Activated CD8-positive, alpha-beta memory T cell treated with anti-CD3 and anti-CD28 coated beads, Interleukin-2, amount 10 ng/mL, durations not matched to agents 7 days and 5 days (primary cell): ENCODE measurements at places on chromosomes 3 and 15. TPM values are rescaled to one million over a fixed set of nuclear protein-coding genes. Genes with fewer than 3 reads are reported as not detected.

ZNF80 gene
- total RNA-seq = 5.5 TPM

IQCF5 gene
- not detected for total RNA-seq

- H3K36me3 ChIP-seq = no peaks in the 10 kb centered on the region
- H3K4me3 ChIP-seq = no peak overlapping the region
- no peak for DNase-seq
- H3K27ac ChIP-seq = no peak overlapping the region
- peaks cover 11% of the 10 kb centered on the region for H3K4me1 ChIP-seq
Measured at GRCh38 chr3:128319741-128320141, 146.9 kb downstream of the DNAJB8 start.

- no peaks in the 10 kb centered on the region for H3K27me3 ChIP-seq
- peaks cover 5% of the 10 kb centered on the region for H3K36me3 ChIP-seq
- no peak for DNase-seq
- no peak overlapping the region for H3K4me3 ChIP-seq
- H3K4me1 ChIP-seq = no peaks in the 10 kb centered on the region
Measured at GRCh38 chr3:52521881-52522650, 11.6 kb downstream of the NT5DC2 start.

ALS2CL gene
- total RNA-seq = 0.58 TPM

- H3K27ac ChIP-seq = no peak overlapping the region
- no peak overlapping the region for H3K4me3 ChIP-seq
- no peak for DNase-seq
- no peaks in the 10 kb centered on the region for H3K36me3 ChIP-seq
Measured at GRCh38 chr3:10474847-10475246, 30.5 kb downstream of the ATP2B2 start.

SPINK8 gene
- not detected for total RNA-seq

GRCh38 chr15:44909423-44909822 is 47.1 kb upstream of the TERB2 start:
- peaks cover 7% of the 10 kb centered on the region for H3K4me1 ChIP-seq
- no peak overlapping the region for H3K4me3 ChIP-seq
- H3K27ac ChIP-seq = no peak overlapping the region
- no peaks in the 10 kb centered on the region for H3K27me3 ChIP-seq
- DNase-seq = no peak

DNA sequence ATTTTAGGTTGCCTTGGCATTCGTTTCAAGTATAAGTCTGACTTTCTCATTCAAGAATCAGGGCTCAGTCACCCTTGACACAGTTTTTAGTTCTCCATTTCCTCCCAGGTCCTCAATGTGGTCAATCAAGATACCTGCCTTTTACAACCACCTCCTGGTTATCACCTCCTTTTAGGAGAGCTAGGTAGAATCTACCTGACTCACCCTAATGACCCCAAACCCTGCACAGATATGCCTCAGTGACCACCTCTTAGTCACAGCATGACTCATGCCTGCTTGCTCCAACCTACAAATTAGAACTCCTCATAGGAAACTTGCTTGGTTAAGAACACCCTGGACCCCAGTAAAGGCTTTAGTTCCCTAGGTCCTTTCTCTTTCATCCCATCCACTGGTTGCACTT is 22.5 kb downstream of the DMXL2 start:
- no peaks in the 10 kb centered on the region for H3K27me3 ChIP-seq
- no peaks in the 10 kb centered on the region for H3K36me3 ChIP-seq
- no peak for DNase-seq
- peaks cover 9% of the 10 kb centered on the region for H3K4me1 ChIP-seq
- H3K27ac ChIP-seq = no peak overlapping the region
- H3K4me3 ChIP-seq = no peak overlapping the region

- peaks cover 4% of the 10 kb centered on the region for H3K36me3 ChIP-seq
- H3K27ac ChIP-seq = no peak overlapping the region
- no peak for DNase-seq
- peaks cover 25% of the 10 kb centered on the region for H3K4me1 ChIP-seq
- no peaks in the 10 kb centered on the region for H3K27me3 ChIP-seq
- no peak overlapping the region for H3K4me3 ChIP-seq
Measured at GRCh38 chr15:31457631-31458526, 131.2 kb downstream of the KLF13 start.

MUC13 gene
- total RNA-seq = not detected

DNA sequence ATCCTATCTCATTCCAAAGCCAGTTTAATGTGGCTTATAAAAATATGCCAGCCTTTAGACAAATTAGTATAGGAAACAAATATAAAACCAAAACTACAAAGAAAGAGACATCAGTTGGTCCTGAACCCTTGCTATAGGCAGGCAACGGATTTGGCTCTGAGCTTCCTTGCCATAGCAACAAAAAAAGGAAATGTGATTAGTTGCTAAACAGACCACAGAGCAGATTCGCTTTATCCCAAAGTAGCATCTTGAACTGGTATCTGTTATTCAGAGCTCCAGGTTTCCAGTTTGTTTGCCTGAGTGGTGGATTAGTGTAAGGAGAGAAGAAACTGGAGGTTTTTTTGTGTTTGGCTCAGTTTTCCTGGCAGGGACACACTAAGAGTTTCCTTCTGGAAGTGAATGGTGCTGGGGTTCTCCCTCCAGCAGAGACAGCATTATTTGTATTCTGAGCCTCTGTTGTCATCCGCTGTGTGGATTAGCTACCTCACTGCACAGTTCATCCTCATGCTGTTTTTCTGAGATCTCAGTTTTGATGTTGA is 44.1 kb downstream of the CHST2 start:
- no peak overlapping the region for H3K27ac ChIP-seq
- no peak overlapping the region for H3K4me3 ChIP-seq
- peaks cover 2% of the 10 kb centered on the region for H3K27me3 ChIP-seq
- peaks cover 3% of the 10 kb centered on the region for H3K36me3 ChIP-seq
- H3K4me1 ChIP-seq = peaks cover 44% of the 10 kb centered on the region

IMPG2 gene
- 0.29 TPM for total RNA-seq

GRCh38 chr3:111314898-111315297 is 227.1 kb upstream of the CD96 start:
- no peaks in the 10 kb centered on the region for H3K27me3 ChIP-seq
- DNase-seq = no peak
- peaks cover 31% of the 10 kb centered on the region for H3K4me1 ChIP-seq
- no peak overlapping the region for H3K4me3 ChIP-seq
- no peak overlapping the region for H3K27ac ChIP-seq
- peaks cover 6% of the 10 kb centered on the region for H3K36me3 ChIP-seq

DNA sequence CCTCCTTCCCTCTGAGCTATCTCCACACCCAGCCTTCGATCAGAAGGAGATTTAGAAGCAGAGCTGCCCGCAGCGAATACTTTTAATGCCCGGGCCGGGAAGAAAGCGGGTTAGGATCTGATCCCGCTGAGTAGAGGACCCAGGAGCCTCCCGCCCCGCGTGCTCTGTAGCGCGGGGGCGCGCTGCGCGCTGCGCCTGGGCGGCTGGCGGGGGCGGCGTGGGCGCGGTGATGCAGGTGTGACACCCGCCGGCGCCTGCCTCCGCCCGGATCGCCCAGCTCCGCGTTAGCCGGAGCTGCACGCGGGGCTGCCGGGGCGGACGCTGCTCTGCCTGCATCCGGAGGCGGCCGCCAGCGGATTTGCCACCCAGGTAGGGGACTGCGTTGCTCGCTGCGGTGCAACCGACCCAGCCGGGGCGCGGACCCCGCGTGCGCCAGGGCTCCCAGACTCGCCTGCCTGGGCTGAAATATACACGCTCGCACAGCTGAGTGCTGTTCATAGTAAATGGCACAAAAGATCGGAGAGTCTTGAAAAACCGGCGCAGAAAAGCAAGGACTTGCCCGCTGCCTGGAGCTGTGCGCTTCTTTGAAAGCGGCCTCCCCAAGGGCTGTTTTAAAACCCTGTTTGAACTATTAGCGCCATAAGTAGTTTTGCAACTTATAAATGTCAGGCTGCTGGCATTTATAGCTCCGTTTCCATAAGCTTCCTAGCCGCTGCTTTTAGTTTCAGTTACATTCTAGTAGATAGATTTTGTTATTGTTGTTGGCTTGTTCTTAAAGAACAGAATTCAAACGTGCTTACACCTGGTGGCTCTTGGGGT is at the start of gene SV2B:
Gene SV2B (plus strand): TSS at position 263 of the 819 bp plus-strand sequence. CDS start 126,007 bp downstream, outside the sequence.
- peaks cover 12% of the 10 kb centered on the region for H3K4me1 ChIP-seq
- no peaks in the 10 kb centered on the region for H3K36me3 ChIP-seq
- H3K27me3 ChIP-seq = peaks cover 88% of the 10 kb centered on the region

DNA sequence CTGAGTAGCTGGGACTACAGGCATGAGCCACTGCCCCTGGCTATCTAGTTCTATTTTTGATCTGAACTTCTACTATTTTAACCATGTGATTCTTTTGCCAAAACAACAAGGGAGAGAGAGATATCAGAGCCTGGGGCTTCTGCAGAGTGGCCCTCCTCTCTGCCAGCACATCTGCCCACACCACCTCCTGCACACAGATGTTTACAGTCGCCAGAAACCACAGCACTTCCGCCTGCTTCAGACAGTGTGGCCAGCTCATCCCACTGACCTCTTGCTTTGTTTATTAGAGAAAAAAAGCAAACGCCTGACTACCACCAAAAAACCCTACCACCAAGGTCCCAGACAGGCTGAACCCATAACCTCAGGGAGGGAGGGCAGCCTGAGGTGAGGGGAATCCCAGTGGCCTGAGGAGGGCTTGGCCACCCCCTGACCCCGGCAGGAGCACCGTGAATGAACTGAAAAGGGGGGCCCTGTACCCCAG is 85.9 kb upstream of the ABHD2 start:
- peaks cover 12% of the 10 kb centered on the region for H3K27me3 ChIP-seq
- DNase-seq = no peak
- no peaks in the 10 kb centered on the region for H3K36me3 ChIP-seq

DNA sequence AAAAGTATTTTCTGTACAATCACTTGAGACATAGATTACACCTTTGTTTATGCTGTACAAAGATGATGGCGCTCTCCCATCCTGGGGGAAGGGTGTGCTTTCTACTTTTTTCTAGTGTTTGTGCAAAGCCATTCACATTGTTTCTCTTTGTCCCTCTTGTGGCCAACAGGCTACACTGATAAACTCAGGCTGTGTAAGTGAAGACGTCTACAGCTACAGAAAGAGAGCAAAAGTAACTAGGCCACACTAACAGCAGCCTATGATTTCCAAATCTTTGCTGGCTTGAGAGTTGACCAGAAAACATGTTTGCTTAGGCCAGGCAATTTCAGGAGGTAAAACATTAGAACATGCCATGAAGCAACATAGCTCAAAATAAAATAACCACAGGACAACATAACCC is 75.1 kb downstream of the FOXB1 start:
- no peaks in the 10 kb centered on the region for H3K36me3 ChIP-seq
- peaks cover 45% of the 10 kb centered on the region for H3K4me1 ChIP-seq
- H3K27ac ChIP-seq = no peak overlapping the region
- H3K4me3 ChIP-seq = no peak overlapping the region

- H3K4me1 ChIP-seq = peaks cover 63% of the 10 kb centered on the region
- H3K27me3 ChIP-seq = no peaks in the 10 kb centered on the region
- H3K4me3 ChIP-seq = no peak overlapping the region
Measured at GRCh38 chr3:152374262-152374990, 105.7 kb downstream of the MBNL1 start.

DNA sequence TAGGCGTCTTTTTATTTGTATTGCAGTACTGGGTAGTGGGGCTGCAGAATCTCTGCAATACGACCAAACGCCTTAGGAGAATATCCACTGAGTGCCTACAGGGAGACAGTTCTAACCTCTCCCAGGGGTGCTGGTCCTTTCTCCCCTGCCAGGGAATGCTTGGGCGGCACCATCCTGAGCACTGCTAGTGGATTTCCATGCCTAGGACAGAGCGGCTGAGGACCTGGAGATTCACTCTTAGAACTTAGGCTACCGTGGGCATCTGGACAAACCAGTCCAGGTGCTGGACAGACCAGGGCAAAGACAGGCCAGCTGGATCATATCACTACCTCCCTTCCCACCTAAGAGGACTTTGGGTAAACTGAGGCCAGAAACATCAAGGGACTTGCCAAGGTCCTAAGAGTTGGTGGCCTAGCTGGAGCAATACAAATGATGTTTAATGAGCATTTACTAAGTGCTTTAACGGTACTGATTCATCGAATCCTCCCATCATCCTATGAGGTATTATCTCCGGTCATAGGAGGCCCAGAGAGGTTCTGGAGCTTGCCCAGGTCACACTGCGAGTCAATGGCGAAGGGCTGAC is 902 bp downstream of the TMEM44 start:
- DNase-seq = no peak
- H3K36me3 ChIP-seq = peaks cover 16% of the 10 kb centered on the region
- peaks cover 15% of the 10 kb centered on the region for H3K4me1 ChIP-seq
- H3K27me3 ChIP-seq = no peaks in the 10 kb centered on the region
- peak overlapping the region; percentile 73 for H3K27ac ChIP-seq
- H3K4me3 ChIP-seq = peak overlapping the region; percentile 83
